A172 (cell line): ENCODE measurements at places on chromosomes 4 and X.

DNA sequence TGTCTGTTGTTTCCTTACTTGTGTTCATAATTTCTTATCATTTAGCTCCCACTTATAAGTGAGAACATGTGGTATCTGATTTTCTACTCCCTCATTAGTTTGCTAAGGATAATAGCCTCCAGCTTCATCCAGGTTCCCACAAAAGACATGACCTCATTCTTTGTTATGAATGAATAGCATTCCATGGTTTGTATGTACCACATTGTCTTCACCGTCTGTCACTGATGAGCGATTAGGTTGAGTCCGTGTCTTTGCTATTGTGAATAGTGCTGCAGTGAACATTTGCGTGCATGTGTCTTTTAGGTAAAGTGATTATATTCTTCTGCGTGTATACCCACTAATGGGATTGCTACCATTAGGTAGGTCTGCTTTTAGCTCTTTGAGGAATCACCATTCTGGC lies 624.3 kb upstream of the EPHA5 start:
- DNase-seq = peak; percentile 4

DNA sequence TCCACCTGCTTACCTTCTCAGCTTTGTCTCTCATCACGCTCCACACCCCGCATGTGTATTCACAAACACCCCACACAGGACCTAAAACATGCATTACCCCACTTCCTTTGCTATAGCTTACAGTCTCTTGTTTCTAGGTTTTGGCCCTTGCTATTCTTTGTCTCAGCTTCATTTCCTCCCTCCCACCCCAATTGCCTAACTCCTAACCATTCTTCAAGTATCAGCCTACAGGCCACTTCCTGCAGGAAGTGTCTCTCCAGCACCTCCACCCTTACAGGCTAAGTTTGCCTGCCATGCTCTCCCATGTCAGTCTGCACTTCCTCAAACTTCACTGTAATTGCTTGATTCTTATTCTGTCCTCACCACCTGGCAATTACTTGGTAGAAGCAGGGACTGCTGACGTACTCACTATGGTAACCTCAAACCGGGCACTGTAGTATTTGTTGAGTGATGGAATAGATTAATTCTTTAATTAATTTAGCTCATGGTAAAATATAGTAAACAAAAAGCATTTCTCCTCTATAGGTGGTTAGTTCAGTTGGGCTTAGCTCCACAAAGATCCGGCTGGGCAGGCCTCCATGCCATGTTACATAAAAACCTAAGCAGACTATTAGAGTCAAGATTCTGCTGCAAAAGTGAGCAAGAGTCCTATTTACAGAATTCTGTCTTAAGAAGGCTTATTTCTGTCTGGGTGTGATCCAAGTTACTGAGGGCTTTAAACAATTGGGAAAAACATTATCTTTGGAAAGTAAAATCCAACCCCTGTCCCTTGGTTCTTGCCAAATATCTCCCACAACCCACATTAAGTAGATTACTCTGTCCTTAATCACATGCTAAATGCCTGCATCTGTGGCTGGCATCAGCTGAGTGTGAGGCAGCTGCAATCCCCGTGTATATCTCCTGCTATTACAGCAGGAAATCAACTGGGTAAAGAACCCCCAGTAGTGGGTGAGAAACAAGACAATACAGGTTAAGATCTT lies 124.7 kb upstream of the CPEB2 start:
- no peak for DNase-seq

GRCh38 chr4:5041699-5042098 lies 9.6 kb upstream of the STK32B start:
- DNase-seq = no peak

- DNase-seq = no peak
Observed at GRCh38 chrX:10031746-10032145, 64.6 kb downstream of the CLDN34 start.

DNA sequence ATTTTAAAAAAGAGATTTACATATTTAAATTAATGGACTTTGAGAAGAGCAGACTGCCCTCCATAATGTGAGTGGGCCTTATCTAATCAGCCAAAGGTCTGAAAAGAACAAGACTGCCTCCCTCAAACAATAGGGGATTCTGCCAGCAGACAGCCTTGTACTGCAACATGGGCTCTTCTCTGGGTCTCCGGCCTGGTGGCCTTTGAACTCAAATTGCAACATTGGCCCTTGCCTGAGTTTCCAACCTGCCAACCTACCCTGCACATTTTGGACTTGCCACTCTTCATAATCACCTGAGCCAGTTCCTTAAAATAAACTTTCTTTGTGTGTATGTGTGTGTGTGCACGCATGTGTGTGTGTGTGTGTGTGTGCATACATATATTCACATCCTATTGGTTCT lies 90.8 kb upstream of the OTUD4 start:
- no peak for DNase-seq

DNA sequence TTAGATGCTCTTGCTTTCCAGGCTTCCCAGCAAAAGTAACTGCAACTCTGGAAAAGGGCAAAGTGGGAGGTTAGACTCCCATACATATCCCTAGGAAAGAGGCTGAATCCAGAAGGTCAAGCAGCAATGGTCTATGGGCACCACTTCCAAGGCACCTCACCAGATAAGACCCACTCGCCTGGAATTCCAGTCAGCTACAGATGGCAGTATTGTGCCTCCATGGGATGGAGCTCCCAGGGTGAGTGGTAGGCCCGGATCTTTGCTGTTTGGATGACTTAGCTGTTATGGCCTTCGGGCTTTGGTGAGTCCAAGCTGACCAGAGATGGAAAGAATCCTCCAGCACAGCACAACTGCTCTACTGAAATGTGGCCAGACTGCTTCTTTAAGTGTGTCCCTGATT lies 688.0 kb downstream of the PCDH19 start:
- DNase-seq = no peak

GRCh38 chrX:18970465-18970864 lies 13.4 kb downstream of the PHKA2 start:
- DNase-seq = no peak

- DNase-seq = no peak
Observed at GRCh38 chr4:151473521-151474097, 64.6 kb downstream of the FHIP1A start.

GRCh38 chr4:52572936-52573485 lies 86.1 kb downstream of the USP46 start:
- DNase-seq = peak; percentile 73

GRCh38 chrX:123425904-123426303 lies 241.8 kb downstream of the GRIA3 start:
- DNase-seq = no peak

DNA sequence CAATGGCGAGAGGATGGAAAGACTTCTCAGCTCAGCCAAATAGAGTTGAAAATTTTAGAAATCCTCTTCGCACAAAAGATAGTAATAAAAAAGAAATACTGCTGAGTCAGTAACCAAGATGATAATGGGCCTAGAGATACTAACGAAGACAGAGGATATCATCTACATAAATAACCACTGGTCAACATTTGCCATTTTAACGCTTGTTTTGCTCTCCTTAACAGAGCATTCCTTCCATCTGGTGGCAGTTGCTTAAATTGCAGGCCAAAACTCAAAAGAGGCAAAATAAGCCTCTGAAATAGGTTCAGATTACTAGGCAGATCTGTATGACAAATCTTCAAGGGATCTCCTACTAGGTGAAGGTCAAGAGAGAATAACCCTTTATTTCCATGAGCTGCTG lies 51.7 kb upstream of the MCF2 start:
- DNase-seq = peak; percentile 0

GRCh38 chr4:82770607-82771006 lies 28.0 kb downstream of the SCD5 start:
- no peak for DNase-seq

- DNase-seq = no peak
Observed at GRCh38 chr4:186201535-186202230, 10.3 kb downstream of the CYP4V2 start.

GRCh38 chrX:151753313-151754046 lies 18.9 kb downstream of the CNGA2 start:
- peak; percentile 40 for DNase-seq

DNA sequence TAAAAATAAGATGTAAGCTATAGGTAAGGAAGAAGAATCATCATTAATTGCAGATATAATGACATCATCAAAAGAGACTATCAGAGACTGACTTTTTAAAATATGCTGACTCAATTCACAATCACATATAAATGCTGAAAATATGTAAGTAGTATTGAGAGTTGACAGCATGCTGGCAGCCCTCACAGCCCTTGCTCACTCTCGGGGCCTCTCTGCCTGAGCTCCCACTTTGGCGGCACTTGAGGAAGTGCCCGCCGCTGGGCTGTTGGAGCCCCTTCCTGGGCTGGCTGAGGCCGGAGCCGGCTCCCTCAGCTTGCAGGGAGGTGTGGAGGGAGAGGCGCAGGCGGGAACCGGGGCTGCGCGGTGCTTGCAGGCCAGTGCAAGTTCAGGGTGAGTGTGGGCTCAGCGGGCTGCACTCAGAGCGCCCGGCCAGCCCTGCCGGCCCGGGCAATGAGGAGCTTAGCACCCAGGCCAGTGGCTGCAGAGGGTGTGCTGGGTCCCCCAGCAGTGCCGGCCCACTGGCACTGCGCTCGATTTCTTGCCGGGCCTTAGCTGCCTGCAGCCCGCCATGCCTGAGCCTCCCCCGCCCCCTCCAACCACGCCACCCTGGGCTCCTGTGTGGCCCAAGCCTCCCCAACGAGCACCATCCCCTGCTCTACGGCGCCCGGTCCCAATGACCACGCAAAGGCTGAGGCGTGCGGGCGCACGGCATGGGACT lies 68.9 kb downstream of the RAB28 start:
- DNase-seq = no peak

DNA sequence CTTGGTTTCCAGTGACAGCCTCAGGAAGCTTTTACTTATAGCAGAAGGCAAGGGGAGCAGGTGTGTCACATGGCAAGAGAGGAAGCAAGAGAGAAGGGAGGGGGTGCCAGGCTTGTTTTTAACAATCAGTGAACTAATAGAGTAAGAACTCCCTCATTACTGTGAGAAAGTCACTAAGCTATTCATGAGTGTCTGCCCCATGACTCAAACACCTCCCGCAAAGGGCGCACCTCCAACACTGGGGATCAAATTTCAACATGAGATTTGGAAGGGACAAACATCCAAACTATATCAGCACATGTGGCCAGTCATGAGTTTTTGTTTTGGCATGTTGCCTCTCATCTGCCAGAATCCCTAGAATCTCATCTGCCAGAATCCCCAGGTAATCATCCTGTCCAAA lies 183.5 kb upstream of the C1QTNF7 start:
- DNase-seq = peak; percentile 8

DNA sequence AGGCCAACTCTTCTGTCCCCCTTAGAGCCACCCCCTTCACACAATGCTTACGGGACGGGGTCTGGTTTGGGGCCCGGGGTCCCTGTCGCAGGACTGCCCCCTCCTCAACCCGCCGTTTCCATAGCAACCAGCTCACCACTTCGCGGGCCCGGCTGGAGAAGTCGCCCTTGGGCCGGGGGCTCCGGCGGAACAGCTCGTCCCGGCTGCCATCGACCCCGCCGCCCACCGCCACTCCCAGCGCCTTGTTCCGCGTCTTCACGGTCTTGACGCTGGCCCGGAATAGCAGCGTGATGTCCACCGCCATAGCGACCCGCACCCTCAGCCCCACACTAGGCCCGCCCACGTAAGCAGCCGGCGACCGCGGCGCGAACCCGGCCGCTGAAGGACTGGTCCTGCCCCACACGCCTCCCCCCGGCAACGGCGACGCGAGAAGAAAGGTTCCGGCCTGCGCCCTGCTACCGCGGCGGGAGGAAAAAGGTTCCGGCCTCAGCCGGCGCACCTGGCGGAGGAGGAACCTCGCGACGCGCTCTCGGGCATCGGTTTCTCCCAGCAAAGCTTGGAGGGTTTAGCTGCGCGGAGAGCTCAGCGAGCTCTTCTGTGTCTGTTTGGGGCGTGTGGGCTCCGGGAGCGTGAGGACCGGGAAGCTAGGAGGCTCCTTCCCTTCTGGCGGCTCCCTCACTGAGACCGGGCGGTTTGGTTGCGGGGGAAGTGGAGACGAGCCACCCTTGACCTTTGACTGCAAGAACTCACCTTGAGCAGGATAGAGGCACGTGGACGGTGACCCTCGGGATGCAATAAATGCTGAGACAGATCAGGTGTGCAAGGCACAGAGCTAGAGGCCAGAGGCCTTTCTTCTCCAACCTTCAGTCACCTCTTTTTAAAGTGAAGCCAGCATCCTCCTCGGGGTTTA lies at the start of gene STX18:
Gene STX18, minus strand, starts transcription at position 388 of the 910 bp plus-strand sequence. Its CDS starts 84 bp downstream, at position 304.
- DNase-seq = peak; percentile 49

GRCh38 chrX:136586386-136586785 lies 54.4 kb downstream of the VGLL1 start:
- peak; percentile 0 for DNase-seq

- no peak for DNase-seq
Observed at GRCh38 chr4:60759518-60760245, 440.4 kb upstream of the ADGRL3 start.

- DNase-seq = no peak
Observed at GRCh38 chr4:173517781-173518424, 12.1 kb downstream of the HAND2 start.

GRCh38 chrX:861340-861890 lies 230.8 kb downstream of the SHOX start:
- DNase-seq = no peak

- no peak for DNase-seq
Observed at GRCh38 chr4:115187136-115187535, 73.7 kb upstream of the NDST4 start.

- no peak for DNase-seq
Observed at GRCh38 chr4:189237340-189237739, 703.3 kb upstream of the FRG1 start.

- DNase-seq = peak; percentile 79
Observed at GRCh38 chr4:103375278-103375677, 177.1 kb upstream of the CENPE start.

DNA sequence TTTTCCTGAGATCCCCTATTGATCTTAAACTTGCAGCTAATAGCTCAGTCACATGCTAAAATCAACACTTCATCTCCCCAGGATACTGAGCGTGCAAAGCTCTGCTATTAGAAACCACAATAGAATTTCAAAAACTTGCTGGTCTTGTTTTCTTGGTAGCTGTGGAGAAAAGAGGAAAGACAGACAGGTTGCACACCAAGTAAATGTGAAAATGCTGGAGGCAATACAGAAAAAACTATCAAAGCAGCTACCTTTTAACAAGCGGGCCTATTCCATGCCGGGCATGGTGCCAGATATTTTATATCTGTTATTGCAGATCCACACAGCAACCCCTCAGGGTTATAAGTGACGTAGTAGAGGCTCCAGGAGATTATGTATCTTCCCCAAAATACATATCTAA lies 171.9 kb downstream of the DCTD start:
- no peak for DNase-seq
